ENCODE measurements at places on chromosomes 1 and 21.
A peak's percentile ranks its signal among the peaks of the same experiment; 100 is the strongest.

- no peak for DNase-seq
Observed at GRCh38 chr1:226417830-226418546, 10.1 kb upstream of the PARP1 start.

DNA sequence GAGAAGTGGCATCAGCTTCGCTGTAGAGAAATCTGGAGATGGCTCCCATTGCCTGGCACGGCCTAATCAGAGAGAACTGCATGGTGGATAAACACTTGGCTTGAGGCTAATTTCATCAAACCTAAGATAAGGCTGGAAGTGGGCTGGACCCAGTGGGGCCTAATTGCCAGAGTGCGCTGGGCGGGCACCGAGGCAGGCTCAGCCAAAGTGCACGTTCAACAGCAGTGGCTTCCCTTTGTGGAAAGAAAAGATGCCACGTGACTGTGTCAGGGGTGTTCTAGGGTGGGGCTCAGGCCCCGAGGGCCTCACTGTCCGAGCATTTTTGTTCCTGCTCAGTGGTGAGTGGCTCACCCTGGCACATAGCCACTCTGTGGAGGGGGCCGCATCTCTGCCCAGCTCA is 5.8 kb downstream of the PLCH2 start:
- no peak for DNase-seq

- DNase-seq, result no peak
Observed at GRCh38 chr1:39722495-39722894, 16.2 kb upstream of the PPIE start.

DNA sequence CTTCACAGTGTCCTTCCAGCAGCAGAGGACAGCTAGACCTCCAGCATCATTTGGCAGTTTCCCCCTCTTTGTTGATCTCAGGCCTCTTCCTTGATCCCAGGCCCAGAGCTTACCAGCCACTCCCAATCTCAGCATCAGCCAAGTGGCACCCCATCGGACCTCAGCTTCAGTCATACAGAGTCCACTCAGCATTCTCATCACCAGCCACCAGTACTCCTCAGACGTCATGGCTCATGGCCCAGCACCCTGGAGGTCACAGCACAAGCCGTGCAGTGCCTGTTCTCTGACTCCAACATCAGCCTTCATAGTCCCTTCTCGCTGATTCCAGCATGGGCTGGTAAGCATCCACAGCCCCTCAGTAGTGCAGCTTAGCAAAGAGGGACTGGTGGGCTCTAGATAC is 487.6 kb upstream of the DAB1 start:
- no peak for DNase-seq

GRCh38 chr1:3332662-3333061 is 121.8 kb upstream of the ARHGEF16 start:
- no peak for DNase-seq

- DNase-seq, result no peak
Observed at GRCh38 chr1:22142315-22143064, 407 bp downstream of the WNT4 start.

- peak; percentile 53 for DNase-seq
Observed at GRCh38 chr1:62991152-62991551, 207.2 kb downstream of the ATG4C start.

DNA sequence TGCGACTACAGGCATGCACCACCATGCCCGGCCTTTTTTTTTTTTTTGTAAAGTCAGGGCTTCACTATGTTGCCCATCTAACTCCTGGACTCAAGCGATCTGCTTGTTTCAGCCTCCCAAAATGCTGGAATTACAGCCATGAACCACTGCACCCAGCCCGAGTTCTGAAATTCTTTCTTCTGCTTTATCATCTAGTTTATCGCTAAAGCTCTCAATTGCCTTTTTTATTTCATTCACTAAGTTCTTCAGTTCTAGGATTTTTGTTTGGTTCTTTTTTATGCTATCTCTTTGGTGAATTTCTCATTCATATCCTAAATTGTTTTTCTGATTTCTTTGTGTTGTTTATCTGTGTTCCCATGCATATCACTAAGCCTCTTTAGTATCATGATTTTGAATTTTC is 27.0 kb downstream of the KIAA0319L start:
- DNase-seq, result no peak

DNA sequence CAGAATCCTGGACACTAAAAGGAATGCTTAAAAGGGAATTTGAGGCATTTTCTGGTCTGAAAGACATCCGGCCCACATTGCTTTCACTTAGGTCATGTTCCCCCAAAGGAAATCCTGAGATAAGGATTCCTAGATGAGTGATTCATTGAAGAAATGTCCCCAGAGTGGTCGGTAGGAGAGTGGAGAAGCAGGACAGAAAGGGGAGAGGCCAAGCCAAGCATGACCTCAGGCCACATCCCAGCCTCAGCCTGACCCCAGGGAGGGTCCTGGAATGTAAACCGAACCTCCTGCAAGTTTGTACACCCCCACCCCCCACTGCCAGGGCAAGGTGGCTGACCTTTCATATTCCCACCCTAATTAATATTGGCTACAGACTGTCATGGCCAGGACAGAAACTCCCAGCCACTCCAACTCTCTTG is 16.6 kb downstream of the HIVEP3 start:
- no peak for DNase-seq

DNA sequence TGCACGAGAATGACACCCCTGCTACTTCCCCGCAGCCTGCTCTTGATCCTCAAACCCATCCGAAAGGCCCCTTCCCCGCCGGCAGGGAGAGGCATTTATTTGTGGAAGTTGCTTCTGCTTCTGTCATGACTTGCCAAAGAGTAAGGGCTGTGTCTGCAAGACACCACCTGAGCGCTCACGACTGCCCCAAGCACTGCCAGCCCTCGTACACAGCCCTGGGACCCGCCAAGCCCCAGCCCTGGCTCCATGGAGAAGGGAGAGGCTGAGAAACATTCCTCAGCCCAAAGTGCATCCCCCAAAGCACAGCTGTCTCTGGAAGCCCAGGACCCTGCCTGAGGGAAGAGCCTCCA is 6.3 kb upstream of the TPRG1L start:
- no peak for DNase-seq

DNA sequence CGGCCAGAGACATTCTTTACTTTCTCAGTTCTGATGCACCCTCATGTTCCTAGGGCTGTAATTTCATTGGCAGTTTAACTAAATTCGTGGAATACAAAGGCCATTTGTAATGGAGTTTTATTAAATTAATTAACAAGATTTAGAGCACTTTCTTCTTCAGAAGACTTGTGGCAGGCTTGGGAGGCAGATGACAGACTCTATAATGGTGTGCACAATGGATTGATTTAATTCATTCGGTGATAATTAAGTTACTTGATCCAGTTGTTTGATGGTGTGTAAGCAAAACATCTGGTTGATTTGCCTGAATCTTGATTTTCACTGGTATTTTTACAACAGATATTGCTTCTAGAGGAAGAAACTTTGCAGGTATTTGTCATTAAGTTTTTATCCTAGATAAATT is 361.9 kb upstream of the GREM2 start:
- no peak for DNase-seq

DNA sequence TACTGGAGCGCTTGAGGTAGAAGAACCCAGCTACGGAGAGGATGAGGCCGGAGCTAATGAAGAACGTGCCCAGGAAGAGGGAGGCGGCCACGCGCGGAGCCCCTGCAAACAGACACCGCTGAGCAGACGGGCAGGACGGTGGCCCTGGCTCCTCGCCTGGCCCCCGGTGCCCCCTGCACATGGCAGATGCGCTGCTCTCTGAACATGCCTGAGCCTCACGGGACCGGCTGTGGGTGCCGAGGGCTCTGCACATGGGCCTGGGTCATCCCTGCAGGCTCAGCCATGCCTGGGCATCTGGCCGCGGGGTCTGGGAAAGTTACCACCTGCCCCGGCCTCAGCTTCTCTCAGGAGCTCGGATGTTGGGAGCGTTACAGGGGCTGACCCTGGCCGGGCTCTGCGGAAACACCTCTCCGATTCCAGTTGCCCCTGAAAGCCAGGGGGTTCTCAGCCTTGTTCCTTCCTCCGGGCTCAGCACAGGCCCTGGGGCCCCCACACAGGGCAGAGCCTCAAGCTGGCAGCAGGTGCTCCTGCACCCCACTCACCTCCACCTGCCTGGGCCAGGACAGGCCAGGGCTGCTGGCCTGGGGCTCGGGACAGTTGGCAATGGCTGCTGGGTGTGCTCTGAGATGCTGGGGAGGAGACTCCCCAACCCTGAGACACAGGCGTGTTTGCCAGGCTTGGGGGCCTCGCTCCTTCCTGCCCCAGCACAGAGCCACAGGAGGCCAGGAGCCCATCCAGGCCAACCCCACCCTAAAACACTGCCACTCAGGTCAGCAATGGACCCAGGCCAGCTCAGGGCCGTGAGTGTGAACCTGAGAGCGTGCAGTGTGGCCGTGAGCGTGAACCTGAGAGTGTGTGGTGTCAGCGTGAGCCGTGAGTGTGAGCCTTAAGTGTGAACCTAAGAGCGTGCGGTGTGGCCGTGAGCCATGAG is 12.1 kb upstream of the RNF223 start:
- no peak for DNase-seq

DNA sequence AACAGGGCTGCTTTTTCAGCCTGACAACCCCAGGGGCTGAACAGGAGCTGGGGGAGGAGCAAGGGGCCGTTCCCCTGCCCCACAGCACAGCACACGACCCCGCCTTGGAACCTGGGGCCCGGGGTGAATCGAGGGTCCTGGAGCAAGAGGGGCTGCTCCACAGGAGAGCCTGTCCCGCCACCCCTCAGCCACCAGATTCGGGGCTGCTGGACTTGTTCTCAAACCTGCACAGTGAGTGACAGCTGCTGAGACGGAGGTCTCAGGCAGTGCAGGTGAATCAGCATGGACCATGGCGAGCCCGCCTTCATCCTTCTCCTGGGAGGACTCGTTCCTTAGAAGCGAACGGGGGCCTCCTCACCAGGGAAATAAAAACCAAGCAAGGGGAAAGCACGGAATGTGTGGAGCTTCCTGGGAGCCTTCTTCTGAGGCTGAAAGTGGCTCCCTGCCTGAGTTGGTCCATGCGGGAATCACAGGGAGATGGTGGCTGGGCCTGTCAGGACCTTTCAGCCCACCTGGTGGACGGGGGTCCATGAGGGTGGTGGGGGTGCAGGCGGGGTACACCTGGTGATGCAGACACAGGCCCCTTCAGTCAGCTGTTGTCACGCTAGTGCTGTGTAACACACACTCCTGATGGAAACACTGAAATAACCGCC is 125.4 kb downstream of the SIK1 start:
- no peak for DNase-seq

DNA sequence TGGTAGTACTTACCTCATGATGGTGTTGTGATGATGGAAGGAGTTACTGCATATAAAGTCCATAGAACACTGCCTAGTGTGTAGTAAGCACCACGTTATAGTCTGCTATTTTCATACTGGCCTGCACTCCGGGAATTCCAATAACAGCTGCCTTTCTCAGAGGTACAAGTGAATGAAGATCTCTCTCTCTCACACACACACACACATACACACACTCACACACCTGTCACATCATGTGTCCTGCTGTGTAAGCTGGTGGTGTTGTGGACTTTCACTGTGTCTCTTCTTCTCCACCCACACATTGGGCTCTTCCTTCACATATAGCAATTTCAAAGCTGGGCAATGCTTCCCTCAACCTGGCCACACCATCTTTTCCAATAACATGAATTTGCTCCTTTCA is 33.4 kb upstream of the ST6GALNAC5 start:
- DNase-seq, result no peak

- DNase-seq, result no peak
Observed at GRCh38 chr1:86155807-86156565, 586 bp downstream of the COL24A1 start.

DNA sequence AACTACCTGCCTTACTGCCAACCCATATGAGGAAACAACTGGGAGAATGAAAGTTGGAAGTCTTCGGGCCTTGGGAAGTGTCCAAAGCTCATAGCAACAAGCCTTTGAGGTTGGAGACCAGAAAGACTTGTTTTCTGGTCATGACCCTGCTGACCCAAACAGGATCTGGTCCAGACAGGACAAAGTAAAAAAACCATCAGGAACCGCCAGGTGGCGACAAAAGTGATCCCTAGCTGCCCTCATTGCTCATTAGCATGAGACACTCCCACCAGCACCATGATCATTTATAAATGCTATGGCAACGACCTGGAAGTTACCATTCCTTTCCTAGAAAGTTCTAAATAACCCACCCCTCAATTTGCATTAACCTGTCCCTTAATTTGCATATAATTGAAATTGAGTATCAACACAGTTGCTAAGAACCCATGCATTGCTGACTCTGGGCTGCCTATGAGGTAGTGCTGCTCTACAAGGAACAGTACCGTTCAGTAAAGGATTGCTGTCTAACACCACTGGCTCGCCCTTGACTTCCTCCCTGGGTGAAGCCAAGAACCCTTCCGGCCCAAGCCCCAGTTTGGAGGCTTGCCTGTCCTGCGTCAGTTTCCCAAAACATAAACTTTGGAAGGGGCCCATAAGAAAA is 89.0 kb downstream of the URB2 start:
- no peak for DNase-seq

DNA sequence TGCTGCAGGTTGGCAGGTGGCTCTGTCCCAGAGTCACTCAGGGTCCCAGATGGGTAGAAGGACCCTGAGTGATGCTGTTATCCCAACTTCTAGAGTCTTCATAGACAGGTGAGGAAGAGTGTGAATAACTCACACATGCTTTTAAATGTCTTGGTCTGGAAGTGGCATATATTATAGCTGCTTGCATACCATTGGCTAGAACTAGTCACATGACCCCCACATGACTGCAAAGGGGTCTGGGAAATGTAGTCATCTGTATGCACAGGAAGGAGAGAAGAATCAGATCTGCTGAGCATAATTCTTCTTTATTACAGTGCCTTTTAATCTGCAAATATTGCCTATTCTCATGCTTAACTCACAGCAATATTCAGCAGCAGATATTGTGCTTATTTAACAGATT is 28.2 kb upstream of the KLHDC7A start:
- no peak for DNase-seq

DNA sequence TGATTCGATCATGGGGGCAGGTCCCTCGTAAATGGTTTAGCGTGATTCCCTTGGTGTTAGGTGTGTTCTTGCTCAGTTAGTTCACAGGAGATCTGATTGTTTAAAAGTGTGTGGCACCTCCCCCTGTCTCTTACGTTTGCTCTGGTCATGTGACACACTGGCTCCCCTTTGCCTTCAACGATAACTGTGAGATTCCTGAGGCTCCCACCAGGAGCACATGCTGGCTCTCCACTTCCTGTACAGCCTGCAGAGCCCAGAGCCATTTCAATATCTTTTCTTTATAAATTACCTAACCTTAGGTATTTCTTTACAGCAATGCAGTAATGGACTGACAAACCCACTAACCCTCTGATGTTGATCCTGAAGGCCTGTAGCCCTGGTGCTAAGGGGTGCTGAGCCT is 141.9 kb downstream of the FCRL5 start:
- no peak for DNase-seq

GRCh38 chr1:207069061-207069460 is 16.0 kb downstream of the PFKFB2 start:
- DNase-seq, result no peak

All from NCI-H2107 (cell line).